ENCODE measurements at places on chromosomes 12 and 14.

DNA sequence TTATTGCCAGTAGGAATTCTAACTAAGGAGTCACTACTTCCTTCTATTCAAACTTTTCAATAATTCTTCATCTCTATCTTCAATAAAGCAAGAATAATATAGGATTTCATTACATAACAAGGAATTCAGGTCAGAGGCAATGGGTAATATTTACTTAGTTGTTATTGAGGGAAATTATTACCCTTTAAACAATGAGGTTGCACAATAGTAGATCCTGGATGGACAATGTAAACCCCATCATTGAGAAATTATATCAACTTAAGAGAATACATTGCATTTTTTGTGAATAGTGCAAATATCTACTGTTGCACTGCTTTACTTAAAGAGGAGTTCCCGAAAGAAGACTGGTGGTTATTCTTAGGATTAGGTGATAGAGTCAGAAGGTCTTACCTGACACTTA is 43.8 kb downstream of the A2M start:
- DNase-seq: no peak

GRCh38 chr12:62914443-62915203 is 20.3 kb downstream of the PPM1H start:
- DNase-seq: no peak

GRCh38 chr12:14418451-14418890 is 53.0 kb downstream of the ATF7IP start:
- peak; percentile 22 for DNase-seq

DNA sequence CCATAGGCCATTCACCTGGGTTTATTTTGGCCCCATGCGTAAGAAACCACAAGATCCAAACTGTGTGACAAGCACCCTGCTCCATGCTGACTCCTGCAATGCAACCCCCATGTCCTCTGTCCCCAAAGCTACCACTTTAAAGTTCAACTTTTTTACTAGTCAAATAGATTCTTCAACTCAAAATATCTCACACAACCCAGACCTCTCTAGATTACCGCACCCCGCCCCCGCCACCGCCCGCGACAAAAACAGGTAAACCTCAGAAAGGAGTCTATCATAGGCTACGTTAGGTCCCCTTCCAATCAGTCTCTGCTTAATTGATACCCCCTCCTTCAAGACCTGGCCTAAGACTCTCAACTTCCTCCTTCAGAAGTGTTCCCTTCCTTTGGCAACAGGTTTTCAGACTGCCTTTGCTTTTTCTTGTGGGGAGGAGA is 2.2 kb downstream of the ZFP36L1 start:
- no peak for DNase-seq

DNA sequence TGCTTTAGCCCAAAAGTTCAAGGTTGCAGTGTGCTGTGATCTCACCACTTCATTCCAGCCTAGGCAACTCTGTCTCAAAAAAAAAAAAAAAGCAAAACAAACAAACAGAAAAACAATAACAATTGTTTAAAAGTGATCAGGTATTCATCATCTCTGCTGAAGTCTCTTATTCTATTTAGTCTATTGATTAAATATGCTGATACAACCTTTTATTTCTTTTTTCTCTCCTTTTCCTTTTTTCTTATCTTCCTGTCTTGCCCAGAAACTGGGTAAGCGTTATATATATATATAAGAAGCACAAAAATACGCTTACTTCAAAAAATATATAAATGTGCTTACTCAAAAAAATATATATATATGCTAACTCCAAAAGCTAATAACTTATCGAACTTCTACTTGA is 213.8 kb upstream of the EEA1 start:
- DNase-seq: no peak

GRCh38 chr14:61620130-61620946 is 75.0 kb upstream of the HIF1A start:
- DNase-seq: no peak

DNA sequence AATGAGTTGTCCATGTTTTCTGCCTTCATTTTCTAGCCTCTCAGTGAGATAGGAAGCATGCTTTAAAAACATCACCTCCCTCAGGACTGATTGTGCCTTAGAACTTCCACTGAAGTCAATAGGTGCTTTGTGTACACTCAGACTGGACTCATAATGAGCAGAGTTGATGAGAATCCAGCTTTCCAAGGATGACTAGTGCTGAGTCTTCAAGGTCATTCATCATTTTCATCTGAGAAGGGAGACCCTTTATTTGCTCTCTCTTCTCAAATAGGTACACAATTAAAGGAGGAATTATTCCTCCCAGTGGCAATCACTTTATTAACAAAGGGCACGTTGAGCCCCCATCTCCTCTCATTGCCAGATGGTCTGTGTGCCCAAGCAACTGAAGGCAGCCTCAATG is 210.9 kb upstream of the PRKD1 start:
- no peak for DNase-seq

GRCh38 chr12:63406781-63407180 is 255.8 kb upstream of the AVPR1A start:
- DNase-seq: no peak

GRCh38 chr14:53628732-53629430 is 327.7 kb downstream of the BMP4 start:
- no peak for DNase-seq

DNA sequence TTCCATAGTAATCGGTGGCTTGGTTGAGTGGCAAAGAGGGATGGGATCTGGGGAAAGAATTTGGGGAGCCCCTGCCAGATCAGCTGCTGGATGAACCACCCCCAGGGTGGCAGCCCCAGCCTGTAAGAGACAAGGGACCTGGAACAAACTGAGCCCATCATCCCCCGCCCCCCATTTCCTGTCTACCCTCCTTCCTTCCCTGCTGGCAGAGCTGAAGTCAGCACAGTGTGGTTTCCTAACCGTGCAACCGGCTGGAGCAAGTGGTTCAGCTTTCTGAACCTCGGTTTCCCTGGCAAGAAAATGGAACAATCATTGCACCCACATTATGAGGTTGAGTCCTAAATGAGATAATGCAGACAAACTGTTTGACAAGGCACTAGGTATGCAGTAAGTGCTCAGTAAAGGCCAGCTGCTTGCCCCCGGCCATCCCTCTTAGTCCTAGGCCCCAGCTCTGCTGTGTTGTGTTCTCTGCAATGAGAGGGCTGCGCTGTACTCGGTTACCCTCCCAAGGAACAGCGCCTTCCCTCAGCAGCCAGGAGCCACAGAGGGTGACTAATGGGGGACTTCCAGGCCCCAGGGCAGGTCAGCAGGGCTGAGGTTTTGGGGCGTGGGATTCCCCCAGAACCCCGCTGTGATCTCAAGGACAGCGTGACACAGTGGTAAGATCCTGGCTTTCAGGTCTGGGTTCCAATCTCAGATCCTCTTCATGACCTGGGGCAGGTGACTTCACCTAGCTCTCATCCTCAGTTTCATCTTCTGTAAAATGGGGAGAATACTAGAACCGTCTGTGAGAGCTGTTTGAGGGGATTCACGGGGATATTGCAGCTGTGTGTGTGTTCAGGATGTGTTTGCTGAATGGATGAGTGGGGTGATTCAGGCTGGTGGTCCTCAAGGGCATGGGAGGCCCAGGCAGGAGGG is 16.5 kb downstream of the SELPLG start:
- DNase-seq: no peak

DNA sequence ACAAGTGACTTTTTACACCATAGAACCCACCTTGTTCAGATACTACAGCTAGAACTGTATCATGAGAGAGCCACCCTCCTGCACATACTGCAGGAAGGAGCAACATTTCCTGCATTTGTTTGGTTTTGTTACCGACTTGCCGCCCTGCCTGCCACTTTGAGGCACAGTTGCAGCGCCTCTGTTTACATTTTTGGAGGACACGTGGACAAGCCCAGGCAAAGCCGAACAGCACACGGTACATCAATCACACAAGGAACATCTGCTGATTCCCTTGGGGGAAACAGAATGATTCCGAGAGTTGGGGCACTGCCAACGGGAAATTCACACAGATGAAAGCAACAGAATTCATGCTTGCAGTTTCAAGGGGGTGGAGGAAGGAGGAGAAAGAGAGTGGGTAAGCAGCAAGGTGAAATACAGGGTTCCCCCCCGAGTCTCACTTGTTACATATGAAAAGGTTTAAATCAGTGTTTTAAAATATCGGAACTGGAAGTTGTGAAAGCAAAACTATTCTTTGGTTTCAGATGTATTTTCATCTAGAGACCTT is 110.7 kb downstream of the BTG1 start:
- DNase-seq: peak; percentile 95

GRCh38 chr14:73773441-73774240 is 59.5 kb upstream of the PNMA1 start:
- DNase-seq: no peak

DNA sequence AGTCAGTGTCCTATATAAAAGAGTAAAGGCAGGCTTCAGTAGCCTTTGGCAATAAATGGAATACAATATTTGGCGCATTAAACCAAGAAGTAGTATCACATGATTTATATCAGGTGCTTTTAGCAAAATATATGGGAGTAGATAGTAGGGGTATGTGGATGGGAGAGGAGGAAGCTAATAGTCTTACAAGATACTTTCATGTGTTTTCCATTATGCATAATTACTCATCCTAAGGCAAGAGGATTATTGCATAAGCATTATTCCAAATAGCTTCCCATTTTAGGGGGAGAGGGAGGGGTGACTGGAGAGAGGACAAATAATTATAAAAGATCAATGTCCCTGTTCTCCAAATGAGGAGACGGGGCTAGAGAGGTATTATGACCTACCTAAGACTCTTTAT is 104.3 kb downstream of the DUSP6 start:
- no peak for DNase-seq

- DNase-seq: no peak
Observed at GRCh38 chr14:104290058-104290667, 151.8 kb downstream of the KIF26A start.

DNA sequence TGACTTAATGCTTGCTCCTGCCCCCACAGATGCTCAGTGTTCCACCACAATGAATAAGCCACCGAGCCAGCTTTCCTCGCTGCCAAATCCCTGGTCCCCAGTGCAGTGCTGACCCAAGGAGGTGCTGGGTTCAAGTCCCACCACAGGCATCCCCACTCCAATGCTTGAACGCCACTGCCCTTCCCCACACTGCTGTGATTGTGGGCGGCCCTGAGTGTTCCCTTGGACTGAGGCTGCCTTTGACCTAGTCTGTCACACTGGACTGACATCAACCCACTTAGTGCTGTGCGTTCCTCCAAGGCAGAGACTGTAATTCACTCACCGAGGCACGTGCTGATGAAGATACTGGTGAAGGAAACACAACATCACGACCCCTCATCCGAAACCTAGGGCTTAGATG is 83.4 kb upstream of the TMCC3 start:
- no peak for DNase-seq

GRCh38 chr14:89721956-89722355 is 232.6 kb downstream of the EFCAB11 start:
- DNase-seq: peak; percentile 35

GRCh38 chr12:114439261-114439683 is 33.3 kb upstream of the TBX5 start:
- no peak for DNase-seq

GRCh38 chr14:39568809-39569538 is 136.7 kb upstream of the FBXO33 start:
- DNase-seq: no peak

DNA sequence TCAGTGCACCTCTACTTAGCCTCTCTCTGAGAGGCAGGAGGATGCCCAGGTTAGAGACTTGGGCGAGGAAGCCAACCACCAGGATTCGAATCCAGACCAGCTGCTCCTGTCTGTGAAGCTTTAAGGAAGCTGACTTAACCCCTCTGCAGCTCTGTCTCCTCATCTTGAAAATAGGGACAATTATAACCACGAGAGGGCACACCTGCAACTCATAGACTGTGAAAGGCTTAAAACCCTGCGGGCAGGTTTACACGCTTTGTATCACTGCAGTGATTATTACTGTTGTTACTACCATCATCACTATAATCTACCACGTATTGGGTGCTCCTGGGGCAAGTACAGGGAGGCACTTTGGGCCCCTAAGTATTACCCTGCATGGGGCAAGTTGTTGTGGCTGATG is 379.8 kb downstream of the VRK1 start:
- peak; percentile 80 for DNase-seq

GRCh38 chr12:103640410-103640809 is 53.3 kb downstream of the STAB2 start:
- DNase-seq: no peak

GRCh38 chr14:96567289-96567899 is 65.2 kb downstream of the PAPOLA start:
- peak; percentile 37 for DNase-seq

- DNase-seq: peak; percentile 29
Observed at GRCh38 chr12:124804011-124804621, 59.5 kb downstream of the SCARB1 start.

GRCh38 chr12:6563448-6564050 is 4.5 kb downstream of the NOP2 start:
- DNase-seq: peak; percentile 34

DNA sequence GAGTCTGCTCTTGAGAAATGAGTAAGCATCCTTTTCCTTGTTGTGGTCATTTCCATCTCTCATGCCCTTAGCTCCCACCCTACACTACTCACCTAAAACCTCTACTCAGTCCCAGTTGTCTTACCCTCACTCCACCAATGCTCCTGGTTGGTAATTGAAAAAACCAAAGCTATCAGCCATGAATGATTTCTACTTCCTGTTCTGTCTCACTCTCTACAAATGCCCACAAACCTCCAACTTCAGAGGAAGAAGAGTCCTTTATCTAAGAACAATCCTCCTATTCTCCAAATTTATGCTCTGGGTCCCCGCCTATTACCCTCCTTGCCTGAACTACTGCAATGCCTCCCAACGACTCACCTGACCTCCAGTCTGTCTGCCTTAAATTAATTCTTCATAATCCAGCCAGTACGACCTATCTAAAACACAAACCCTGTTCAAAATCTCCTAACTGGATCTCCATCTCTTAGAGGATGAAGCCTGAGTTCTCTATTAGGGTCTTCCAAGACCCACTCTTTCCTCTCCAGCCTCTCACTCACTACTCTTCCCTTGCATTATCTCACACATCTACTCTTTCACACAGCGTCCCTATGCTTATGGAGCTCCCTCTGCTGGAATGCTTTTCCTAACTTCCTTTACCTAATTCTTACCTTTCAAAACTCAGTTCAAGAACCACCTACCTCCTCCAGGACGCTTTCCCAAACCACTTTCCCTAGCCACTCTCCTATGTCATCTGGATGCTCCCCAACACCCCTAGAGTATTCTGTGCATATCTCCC is 2.2 kb downstream of the DHRS1 start:
- DNase-seq: peak; percentile 17

All from NCI-H524 (cell line).